Stimulated activated CD4-positive, alpha-beta T cell treated with anti-CD3 and anti-CD28 coated beads, TNF-alpha, amount 100 ng/mL, for 24 hours (primary cell): ENCODE measurements at places on chromosomes 2 and 18.

GRCh38 chr2:130332271-130333073, 10.2 kb upstream of the IMP4 start:
- peak; percentile 42 for DNase-seq

GRCh38 chr18:57052759-57053158, 94.1 kb upstream of the BOD1L2 start:
- no peak for DNase-seq

DNA sequence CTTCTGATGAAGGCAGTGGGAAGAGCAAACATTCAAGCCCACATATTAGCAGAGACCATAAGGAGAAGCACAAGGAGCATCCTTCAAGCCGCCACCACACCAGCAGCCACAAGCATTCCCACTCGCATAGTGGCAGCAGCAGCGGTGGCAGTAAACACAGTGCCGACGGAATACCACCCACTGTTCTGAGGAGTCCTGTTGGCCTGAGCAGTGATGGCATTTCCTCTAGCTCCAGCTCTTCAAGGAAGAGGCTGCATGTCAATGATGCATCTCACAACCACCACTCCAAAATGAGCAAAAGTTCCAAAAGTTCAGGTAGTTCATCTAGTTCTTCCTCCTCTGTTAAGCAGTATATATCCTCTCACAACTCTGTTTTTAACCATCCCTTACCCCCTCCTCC, 35.4 kb downstream of the CCNT2 start:
- DNase-seq: no peak

DNA sequence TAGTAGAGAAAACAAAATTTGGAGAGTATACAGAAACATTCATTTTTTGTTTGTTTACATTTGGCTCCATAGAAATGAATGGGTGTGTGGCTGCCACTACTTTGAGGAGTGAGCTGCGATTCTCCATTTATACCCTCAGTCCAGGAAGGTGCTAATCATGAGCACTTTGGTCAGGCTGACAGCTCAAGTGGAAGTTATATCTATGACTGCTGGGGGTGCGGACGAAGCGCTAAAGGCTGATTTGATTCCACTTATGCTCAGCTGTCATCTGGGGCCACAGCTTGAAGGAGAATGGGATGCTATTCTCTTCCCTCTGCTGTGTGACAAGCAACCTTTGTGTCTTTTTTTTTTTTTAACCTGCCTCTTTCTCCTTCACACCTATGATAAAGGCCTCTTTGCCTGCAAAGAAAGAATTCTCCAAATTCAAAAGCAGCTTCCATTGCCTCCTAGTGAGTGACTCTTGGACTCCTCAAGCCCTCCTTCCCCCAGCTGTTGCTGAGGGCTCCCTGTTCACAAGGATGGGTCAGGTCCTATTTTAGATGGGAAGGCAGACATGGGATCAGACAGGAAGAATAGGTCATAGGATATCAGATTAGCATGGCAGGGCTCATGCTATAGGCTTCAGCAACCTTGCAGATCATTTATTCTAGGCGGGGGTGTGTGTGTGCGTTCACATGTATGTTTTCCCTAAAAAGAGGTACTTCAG, 201.6 kb downstream of the SETBP1 start:
- no peak for DNase-seq

- DNase-seq: no peak
These were observed 26.7 kb downstream of the GPC1 start for GRCh38 chr2:240462073-240462706.

GRCh38 chr2:21607572-21607971, 483.8 kb downstream of the TDRD15 start:
- DNase-seq: no peak

DNA sequence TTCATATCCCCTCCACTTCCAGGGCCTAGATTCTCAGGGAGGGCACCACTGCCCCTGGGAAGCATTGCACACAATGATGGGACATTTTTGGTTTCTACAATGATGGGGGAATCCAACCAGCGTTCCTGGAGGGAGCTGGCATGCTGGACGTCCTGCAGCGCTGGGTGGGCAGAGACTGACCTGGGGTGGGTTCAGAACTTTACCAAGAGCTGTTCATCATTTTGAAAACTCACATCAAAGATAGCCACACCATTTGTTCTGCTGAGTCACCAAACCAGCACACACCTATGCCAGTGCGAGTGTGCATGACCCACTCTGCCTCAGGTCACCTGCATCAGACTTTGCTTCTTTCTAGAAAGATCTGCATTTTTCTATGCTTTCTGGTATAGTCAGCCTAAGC, 14.1 kb upstream of the ARMC9 start:
- no peak for DNase-seq

DNA sequence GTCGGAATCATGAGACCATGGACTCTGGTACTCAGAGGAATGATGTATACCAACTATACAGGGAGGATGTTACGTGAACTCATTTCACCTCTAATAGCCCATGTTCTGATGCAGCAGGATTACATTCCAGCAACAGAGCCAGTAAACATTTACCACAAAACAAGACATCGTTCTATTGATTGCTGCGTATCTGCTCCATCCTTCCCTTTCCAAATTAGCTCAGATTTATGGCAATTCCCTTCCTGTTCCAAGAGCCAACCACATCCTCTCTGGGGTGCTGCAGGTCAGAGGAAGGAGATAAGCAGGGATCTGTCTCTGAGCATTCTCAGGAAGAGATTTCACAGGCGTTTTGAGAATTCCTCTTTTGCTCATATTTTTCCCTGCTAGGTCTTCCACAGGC, 98.3 kb downstream of the KLF7 start:
- DNase-seq: no peak

DNA sequence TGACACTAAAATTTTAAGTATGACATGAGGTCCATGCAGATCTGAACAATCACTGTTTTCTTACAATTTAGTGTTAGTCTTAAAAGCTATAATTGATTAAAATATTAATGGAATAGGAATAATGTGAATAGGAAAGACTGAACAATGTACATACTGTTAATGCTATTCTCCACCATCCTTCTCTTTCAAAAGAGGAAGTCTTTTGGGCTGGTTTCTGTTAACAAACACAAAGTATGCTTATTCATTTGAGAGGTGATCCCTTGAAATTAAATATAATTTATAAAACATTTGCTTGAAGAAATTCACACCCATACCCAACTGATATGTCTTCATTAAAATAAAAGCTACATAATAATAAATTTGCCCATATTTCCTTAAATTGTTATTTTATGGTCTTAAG, 2.3 kb downstream of the STPG4 start:
- DNase-seq: no peak

DNA sequence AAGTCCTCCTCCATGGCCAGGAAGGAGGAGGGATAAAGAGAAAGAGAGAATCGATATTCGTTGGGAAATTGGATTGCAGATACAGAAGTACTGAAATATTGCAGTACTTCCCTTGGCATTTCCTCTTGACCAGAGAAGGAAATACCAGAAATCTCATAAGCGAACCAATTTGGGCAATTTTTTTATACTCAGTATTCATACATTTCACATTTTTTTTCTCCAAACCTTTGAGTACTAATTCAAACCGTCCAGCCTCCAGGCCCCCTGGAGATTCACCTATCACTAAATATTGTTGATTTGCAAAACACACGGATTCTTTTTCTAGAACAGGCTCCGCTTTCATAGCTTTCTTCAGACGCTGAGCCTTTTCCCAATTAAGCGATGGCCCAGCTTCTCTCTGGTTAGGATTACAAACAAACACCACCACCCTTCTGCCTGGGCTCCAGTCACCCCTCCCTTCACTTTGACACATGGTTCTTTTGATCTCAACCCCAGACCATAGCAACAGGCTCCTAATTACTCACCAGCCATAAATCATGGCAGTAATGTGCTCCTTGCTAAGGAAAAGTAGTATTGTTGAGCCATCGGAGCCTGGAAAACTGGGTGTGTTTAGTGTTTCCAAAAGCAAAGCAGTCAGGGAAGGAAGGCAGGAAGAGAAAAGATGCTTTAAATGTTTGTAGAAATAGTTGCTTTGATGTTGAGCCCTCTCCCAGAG, 138.4 kb upstream of the CCDC68 start:
- DNase-seq: no peak
